KBM-7 (cell line): ENCODE measurements at places on chromosomes 2 and 18.

- DNase-seq = no peak
Measured at GRCh38 chr2:8392098-8392866, 289.6 kb upstream of the ID2 start.

DNA sequence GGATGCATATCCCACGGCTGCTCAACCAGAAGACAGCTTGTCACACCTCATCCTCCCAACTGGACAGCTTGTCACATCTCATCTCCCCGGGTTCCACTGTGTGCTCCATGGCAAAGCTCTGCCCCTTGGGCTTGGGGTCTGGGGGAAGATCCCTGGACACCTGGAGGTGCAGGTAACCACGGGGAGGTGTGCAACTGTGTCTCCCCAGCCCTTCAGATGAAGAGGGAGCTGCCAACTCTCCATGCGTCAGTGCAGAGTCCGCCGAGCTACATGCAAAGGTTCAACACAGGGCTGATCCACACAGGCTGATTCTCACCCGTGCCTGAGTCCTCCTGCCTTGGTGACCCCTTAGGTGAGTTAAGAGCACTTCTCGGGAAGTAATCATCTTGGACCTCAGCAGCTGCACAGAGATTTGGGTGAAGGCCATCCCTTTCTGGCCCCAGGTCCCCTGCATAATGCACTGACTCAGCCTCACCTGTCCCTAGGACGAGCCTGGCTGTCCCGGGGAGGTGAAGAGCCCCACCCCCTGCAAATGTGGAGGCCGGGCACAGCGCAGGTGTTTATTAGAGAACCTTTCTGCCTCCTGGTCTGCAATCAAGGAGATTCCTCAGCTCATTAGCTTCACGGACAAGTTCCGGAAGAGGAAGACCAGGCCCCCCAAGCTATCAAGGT is 157.9 kb downstream of the PXDN start:
- DNase-seq = no peak

DNA sequence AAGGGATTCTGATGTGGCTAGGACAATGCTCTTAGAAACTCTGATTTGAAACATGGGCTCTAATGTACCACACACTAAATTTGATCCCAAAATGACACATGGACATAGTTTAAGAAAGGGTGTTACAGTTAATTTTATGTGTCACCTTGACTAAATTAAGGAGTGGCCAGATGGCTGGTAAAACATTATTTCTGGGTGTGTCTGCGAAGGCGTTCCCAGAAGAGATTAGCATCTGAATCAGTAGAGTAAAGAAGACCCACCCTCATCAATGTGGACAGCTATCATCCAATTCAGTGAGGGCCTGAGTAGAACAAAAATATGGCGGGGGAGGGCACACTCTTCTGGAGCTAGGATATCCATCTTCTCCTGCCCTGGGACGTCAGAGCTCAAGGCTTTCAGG is 283.1 kb upstream of the CHAC2 start:
- DNase-seq = no peak

GRCh38 chr2:236600892-236601291 is 31.3 kb downstream of the ACKR3 start:
- DNase-seq = no peak

GRCh38 chr2:206728277-206729199 is 10.3 kb upstream of the DYTN start:
- DNase-seq = no peak

DNA sequence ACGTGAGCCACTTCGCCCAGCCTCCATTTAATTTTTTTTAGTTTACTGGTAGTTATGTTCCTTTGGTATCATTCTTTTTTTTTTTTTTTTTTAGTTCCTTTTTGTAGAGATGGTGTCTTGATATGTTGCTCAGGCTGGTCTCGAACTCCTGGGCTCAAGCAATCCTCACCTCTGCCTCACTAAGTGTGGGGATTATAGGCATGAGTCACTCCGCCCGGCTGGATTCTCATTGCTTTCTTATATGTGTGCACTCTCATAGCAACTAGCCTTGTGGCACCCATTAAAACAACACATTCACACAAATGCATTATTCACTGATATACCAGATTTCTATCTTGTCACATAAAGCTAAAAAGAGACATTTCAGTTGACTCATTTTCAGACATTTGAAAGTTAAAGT is 4.2 kb downstream of the TTC27 start:
- no peak for DNase-seq

DNA sequence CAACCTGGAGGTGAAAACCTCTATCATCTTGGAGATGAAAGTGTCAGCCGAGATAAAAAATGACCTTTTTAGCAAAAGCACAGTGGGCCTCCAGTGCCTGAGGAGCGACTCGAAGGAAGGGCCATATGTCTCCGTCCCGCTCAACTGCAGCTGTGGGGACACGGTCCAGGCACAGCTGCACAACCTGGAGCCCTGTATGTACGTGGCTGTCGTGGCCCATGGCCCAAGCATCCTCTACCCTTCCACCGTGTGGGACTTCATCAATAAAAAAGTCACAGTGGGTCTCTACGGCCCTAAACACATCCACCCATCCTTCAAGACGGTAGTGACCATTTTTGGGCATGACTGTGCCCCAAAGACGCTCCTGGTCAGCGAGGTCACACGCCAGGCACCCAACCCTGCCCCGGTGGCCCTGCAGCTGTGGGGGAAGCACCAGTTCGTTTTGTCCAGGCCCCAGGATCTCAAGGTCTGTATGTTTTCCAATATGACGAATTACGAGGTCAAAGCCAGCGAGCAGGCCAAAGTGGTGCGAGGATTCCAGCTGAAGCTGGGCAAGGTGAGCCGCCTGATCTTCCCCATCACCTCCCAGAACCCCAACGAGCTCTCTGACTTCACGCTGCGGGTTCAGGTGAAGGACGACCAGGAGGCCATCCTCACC is 90.2 kb downstream of the SH3BP4 start:
- DNase-seq = no peak

- no peak for DNase-seq
Measured at GRCh38 chr2:59713577-59713976, 839.9 kb downstream of the BCL11A start.

DNA sequence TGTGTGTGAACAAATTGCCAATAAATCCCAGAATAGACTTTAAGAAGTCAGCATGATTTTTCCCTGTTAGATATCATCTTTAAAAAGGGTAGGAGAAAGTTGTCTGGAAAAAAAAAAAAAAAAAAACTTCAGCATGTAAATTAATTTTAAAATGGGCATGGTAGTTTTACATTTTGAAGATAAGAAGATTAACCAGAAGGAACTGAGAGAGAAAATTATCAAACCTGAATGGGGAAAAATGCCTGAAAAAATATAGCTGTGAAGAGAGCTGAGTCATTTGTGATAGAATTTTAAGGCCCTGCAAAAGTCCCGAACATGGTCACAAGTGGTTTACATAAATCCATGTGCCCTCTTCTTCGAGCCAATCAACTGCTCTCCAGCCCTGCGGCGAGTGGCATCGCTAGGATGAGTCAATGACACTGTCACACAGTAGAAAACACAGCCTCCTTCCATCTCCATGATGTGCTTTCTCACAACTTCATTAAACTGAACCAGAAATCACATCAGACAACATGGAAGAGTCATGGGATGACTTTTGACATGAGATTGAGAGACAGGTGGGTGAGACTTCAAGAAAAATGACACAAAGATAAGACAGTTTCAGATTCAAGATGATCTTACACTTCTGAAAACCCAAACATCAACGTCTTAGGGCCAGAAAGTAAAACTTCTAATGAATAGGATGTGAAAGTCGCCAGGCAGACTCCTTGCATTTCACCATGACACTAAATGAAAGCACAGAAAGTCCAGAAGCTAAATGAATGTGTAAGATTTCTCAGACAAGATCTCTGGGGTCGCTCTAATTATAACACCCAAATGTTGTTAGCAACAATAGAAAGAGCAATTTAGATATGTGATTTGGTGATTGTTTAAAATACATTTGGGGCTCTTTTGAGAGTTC is 273.0 kb upstream of the ID2 start:
- DNase-seq = no peak

GRCh38 chr2:231069379-231070054 is 12.8 kb downstream of the PSMD1 start:
- DNase-seq = no peak

DNA sequence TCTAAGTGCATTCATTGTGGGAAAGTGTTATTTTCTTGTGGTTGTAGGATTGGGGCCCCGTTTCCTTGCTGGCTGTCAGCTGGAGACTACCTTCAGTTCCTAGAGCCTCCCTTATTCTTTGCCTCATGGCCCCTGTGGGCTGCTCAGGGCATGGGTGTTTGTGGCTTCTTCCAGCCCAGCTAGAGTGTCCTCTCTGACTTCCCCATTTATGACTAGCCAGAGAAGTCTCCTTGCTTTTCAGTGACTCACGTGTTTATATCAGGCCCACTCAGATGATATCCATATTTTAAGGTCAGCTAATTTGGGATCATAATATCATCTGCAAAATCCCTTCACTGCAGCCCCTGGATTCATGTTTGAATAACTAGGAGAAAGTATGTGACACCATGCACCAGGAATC is 62.8 kb downstream of the DTNA start:
- peak; percentile 4 for DNase-seq

DNA sequence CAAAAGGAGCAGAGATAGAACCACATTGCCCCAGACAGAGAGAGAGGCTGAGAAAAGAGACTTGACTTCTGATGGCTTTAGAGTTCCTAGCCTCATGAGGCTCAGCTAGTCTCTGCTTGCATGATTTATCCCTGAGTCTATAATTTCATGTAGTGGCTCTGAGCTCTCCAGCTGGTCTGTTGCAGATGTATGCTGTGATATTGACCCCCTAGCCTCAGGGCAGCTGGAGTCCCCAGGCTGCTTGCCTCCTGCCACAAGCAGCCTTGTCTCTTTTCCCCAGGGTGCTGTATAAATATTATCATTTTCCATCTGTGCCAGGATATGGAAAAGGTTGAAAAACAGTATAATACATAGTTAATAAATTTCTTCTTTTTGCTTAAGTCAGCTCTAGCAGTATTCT is 467.6 kb upstream of the CWC22 start:
- no peak for DNase-seq

GRCh38 chr18:80233899-80234298 is 13.4 kb downstream of the PARD6G start:
- no peak for DNase-seq

GRCh38 chr2:62472312-62472711 is 33.7 kb downstream of the TMEM17 start:
- DNase-seq = no peak

- DNase-seq = no peak
Measured at GRCh38 chr2:162926907-162927306, 88.3 kb upstream of the KCNH7 start.

DNA sequence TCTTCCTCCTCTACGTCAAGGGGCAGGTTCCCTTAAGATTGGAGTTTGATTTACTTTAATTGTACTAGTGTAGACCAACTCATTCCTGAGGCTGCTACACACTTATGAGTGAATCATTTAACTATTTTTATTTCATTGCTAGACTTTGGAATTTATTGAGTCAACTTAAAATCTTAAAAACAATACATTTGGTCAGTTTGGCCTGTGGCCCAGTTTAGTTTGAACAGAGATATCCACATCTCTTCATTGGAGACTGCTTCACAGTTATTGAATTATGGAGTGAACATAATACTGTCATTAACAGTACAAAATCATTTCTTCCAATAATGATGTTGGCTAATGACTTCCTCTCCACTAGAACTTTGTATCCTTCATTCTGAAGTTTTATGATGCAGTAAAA is 34.5 kb upstream of the STPG4 start:
- no peak for DNase-seq

- DNase-seq = no peak
Measured at GRCh38 chr2:224328798-224329197, 73.1 kb downstream of the FAM124B start.

DNA sequence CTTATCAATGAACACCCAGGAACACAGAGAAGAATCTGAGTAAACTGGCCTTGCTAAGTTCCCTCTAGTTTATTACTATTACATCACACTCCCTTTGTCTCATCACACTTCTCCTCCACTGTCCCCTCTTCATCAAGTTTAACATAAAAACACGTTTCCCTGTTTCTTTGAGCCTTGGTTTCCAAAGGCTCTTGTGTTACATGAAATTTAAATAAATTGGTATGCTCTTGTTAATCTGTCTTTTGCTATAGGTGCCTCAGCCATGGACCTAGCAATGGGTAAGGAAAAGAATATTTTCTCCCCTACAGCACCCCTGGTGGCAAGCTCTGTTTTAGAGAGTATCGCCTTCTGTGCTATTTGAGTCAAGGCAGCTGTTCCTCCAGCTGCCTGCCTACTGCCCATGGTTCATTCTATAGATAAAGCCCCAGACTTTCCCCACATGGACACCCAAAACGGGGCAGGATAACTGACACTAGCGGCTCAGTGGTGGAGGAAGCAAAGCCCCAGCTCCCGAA is 31.8 kb downstream of the TGIF1 start:
- peak; percentile 50 for DNase-seq
